ENCODE measurements at places on chromosomes 13 and 19.

- no peak for DNase-seq
Observed at GRCh38 chr13:99446242-99446641, 55.0 kb upstream of the TM9SF2 start.

GRCh38 chr13:113500530-113501265 lies 10.2 kb upstream of the DCUN1D2 start:
- DNase-seq = no peak

DNA sequence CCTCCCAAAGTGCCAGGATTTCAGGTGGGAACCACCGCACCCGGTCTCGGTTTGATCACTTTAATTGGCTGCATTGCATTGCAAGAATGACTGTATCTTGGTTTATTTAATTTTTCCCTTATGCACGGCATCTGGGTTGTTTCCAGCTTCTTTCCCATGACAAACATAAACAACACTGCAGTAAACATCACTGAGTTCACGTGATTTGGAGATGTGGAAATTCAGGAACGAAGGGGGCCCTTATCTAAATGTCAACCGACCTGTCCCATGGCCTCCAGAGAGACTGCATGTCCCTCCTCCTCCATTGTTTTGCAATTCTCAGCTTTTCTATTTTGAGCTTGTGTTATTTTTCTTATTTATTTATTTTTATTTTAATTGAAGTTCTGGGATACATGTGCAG lies 14.4 kb upstream of the SULT2B1 start:
- no peak for DNase-seq

- no peak for DNase-seq
Observed at GRCh38 chr13:77429320-77430142, 102.6 kb upstream of the MYCBP2 start.

GRCh38 chr13:50735071-50735470 lies 108.4 kb downstream of the DLEU7 start:
- no peak for DNase-seq

DNA sequence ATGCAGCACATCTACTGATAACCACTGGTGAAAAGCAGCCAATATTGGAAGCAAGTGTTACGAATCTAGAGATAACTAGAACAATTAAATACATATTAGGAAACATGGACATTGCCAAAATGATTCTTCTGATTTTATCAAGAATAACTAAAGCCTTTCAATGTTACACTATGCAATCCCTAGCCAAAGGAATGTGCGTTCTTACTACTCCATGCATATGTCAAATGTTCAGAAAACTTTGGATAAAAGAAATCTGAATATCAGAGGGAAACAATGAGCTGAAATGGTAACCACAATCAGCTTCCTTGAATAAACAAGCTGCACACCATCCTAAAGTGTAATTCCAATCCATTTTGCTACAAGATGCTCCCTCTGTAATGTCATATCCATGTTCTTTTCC lies 951 bp upstream of the POSTN start:
- DNase-seq = no peak

DNA sequence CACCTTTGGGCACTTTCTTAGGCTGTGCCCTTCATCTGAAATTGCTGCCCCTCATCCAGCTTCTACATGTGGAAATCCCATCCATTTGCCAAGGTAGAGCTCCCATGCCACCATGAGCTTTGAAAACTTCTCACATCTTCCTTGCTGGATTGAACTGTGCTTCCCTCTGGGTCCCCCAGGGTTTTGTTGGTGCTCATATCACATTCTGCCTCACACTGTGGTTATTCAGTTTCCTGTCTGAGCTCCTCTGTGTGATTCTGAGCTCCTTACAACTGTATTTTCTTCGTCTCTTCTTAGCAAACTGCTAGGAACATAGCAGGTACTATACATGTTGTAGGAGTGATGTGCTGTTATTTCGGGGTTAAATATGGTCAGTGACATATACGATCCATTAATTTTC lies 74.9 kb upstream of the KL start:
- DNase-seq = no peak

DNA sequence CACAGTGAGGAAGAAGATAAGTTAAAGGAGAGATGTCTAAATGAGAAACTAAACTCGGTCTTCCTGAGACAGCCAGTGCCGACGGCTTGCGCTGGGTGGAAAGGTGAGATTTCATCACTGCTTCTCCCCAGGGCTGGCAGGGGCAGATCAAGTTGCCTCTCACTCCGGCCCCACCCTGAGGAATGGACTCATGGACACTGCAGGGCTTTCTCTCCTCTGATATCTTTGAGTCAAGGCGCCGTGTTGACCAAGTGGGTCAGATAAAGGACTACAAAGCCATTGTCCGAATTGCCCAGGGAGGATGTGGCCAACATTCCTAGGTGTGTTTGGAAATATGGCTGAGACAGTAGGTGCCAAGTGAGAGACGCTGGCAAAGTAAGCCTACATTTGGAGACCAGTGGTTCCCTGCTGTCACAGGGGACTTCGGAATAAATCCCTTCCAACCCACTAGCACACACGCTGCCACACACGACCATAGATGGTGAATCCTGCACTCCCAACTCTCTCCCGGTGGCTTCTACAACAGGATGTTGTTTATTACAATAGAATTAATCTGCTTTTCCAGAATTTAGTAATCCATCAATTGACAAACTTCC lies 156.5 kb upstream of the TSC22D1 start:
- DNase-seq = no peak

DNA sequence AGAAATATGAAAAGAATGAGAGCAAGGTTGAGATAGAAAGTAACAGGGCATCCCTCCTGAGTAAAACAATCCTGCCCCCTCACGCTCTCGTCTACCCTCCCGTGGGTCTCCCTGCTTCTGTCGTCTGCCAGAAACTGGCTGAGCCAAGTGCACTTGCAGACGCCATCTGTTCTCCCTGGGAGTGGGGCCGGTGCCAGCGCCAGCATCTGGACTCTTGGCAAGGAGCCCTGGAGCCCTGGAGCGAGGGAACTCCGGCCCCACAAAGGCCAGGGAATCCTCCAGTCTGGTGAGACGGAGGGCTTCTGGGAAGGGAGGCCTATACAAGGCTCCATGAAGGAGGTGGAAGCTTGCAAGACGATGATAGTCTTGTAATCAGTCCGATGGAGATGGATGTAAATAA lies 2.3 kb upstream of the TMEM91 start:
- no peak for DNase-seq

- DNase-seq = no peak
Observed at GRCh38 chr13:25971459-25972145, 80.2 kb downstream of the SHISA2 start.

GRCh38 chr19:31313291-31314030 lies 35.8 kb downstream of the TSHZ3 start:
- DNase-seq = no peak

DNA sequence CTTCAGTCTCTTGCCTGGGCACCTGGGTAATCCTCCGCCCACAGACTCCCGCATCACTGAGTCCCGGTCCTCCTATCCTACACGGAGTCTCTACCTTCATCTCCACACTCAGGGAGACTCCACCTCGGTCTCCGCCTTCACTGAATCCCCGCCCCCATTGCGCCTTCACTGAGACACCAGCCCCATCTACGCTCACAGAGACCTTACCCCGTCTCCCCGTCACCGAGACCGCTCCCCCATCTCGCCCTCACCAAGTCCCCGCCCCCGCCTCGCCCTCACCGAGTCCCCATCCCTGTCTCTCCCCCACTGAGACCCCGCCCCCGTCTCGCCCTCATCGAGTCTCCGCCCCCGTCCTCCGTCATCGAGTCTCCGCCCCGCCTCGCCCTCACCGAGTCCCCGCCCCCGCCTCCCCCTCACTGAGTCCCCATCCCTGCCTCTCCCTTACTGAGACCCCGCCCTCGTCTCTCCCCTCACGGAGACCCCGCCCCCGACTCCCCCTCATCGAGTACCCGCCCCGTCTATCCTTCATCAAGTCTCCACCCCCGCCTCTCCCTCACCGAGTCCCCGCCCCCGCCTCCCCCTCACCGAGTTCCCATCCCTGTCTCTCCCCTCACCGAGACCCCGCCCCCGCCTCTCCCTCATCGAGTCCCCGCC lies 23.1 kb upstream of the ZNF846 start:
- DNase-seq = peak; percentile 87

DNA sequence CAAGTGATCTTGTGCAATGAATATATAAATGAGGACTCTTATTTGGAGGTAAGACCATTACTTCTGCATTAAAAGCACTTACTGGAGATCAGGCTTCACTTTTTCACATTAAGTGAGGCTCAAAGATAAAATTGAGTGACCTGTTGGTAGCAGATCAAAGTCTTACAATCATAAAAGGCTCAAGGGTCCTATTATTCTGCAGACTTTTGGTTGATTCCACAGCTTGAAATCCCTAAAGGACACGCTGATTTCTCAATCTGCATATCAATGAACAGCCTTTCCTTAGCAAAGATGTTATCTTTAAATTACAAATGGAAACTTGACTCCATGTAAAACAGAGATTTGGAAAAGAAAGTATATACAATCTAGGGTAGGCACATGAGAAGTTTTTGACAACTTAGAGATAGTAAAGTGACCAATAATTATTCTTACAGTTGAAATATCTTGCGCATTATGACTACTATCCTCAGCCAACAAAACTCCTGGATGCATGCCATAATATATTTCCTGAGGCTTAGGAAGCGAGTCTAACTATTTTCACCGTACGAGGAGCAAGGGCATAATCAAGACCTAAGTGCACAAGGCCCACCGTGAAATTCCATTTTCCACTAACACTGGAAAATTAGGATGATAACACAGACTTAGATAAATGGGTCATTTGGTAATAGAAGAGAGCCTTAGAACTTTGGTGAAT lies 640.7 kb downstream of the LIG4 start:
- no peak for DNase-seq

DNA sequence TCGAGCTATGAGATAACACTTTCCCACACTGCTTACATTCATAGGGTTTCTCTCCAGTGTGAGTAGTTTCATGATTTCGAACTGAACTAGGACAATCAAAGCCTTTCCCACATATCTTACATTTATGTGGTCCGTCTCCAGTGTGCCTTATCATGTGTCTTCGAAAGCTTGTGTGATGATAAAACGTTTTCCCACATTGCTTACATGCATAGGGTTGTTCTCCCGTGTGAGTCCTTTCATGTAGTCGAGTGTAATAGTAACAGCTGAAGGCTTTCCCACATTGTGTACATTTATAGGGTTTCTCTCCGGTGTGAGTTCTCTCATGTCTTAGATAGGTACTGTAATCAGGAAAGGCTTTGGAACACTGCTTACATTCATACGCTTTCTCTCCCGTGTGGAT lies 16.3 kb downstream of the ZNF823 start:
- no peak for DNase-seq

GRCh38 chr13:27556109-27556508 lies 64.2 kb downstream of the LNX2 start:
- no peak for DNase-seq

GRCh38 chr19:48186541-48186991 lies 16.1 kb downstream of the ZSWIM9 start:
- no peak for DNase-seq

DNA sequence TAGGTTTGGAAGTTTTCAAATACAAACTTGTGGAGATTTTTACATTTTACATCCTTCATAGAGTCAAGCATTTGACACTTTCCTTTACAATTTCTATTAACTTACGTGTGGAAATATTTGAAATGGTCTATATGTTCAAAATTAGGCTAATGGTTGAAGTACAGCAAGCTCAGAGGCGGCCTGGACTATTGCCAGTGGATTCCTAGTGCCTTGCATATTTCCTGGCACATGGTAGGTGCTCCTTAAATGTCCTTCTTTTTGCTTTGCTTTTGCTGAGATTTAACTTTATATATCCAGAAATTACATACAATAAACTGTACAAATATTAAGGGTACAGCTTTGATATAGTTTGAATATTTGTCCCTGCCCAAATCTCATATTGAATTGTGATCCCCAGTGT lies 93.9 kb downstream of the UBL3 start:
- DNase-seq = no peak

DNA sequence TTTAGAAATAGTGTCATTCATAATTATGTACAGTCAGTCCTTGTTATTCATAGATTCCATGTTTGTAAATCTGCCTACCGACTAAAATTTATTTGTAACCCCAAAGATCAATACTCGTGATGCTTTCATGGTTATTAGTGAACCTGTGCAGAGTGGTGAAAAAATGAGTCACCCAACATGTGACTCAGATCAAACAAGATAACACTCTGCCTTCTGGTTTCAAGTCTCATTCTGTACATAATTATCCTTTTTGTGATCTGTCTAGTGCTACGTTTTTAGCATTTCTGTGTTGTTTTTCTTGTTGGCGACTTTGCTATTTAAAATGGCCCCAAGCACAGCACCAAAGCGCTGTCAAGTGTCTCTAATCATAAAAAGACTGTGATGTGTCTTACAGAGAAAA lies 274.7 kb downstream of the SUCLA2 start:
- DNase-seq = no peak
